Stimulated activated CD4-positive, alpha-beta T cell treated with anti-CD3 and anti-CD28 coated beads, TNF-alpha, amount 100 ng/mL, for 1 hour (primary cell): ENCODE measurements at places on chromosomes 16 and 17.

- no peak for DNase-seq
Measured at GRCh38 chr16:10921536-10922327, 20.5 kb downstream of the DEXI start.

DNA sequence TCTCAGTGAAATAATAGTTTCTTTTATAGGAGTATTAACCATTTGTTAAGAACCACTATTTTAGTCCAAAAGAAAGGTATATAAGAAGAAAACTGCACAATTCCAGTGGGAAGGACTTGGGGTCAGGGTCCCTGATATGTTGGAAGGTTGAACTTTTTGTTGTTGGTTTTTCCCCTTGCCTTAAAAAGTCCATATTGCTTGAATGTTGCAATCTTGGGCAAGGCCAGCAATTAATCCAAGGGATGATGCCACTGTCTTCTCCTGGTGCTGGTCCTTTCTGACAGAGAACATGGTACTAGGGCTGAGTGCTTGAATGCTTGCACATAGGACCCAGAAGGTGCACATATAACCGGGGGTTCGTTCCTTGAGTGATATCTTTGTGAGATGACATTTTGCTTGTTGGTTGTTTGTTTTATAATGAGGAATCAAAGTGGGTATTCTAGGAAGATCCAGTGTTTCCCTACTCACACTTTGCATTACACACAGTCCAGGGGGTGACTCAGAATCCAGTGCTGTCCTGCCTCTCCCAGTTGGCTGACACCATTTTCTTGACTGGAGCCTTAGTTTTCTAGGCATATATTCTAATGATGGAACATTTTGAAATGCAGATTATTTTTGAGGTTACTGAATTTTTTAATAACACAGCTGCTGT is 54.9 kb downstream of the SIAH1 start:
- no peak for DNase-seq

DNA sequence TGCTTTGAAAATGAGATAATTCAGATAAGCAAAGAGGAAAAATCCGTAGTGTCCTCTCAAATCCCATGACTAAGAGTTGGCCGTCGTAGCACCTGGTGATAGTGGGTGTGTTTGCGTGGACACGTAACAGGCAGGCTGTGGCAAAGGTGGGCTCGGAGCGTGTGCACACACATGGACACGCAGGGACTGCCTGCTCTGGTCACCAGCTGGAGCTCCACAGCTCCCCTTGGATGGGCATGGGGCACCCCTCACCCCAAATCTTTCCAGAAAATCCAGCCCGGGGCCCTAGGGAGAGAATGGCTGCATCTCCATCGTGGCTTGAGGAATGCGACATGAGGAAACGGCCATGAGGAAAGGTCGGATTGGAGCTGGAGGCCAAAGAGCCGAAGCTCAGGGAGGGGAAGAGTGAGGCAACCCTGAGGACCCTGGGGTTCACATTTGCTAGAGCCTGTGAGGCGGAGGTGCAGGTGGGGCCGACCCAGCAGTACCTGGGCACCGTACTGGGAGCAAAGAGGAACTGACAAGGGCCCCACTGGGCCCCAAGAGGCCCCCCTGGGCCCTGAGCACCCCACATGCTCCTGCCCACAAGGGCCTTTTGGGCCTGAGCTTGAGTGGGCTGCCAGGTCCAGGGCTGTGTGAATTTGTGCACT is 51.6 kb downstream of the DNAH17 start:
- no peak for DNase-seq

- DNase-seq = no peak
Measured at GRCh38 chr17:13403982-13404946, 197.5 kb downstream of the HS3ST3A1 start.

- no peak for DNase-seq
Measured at GRCh38 chr16:77234611-77235010, 35.4 kb downstream of the SYCE1L start.

DNA sequence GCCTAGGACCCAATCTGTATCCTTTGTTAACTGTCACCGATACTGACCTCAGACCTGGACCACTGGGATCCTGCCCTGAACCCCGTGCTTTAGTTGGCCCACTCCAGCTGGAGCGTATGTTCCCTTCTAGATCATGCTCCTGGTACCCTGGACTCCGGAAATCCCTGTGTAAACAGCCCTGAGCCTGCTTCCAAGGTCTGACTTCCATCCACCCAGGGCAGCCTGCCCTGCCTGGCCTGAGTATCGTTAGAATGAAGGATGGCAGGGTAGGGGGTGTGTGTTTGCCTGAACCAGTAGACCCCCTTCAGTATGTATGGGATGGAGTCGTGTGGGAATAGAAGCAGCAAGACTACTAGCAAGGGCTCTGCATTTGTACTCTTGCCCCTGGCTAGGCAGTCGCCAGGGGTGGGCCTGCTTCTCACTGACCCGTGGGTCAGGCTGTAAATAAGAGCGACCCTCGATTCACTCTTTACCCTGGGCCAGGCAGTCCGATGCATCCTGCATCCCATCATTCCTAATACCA is 691 bp upstream of the TMEM98 start:
- no peak for DNase-seq

DNA sequence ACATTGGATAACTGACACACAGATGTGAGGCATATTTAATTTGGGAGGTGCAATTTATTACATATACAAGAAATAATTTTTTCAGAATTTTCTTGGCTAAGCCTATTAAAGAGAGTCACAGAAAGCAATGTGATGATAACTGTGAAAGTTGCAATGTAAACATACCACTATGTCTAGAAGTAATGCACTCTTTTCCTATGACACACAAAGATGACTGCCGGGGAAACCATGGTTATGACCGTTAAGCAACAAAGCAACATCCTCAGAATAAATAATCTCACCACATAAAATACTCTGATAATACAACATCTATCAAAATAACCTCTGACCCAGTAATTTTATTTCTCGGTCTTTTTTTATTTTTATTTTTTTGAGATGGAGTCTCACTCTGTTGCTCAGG is 10.5 kb upstream of the QRICH2 start:
- no peak for DNase-seq

- DNase-seq = no peak
Measured at GRCh38 chr16:9658164-9658563, 524.1 kb downstream of the GRIN2A start.

GRCh38 chr16:61364990-61365389 is 671.2 kb downstream of the CDH8 start:
- no peak for DNase-seq

DNA sequence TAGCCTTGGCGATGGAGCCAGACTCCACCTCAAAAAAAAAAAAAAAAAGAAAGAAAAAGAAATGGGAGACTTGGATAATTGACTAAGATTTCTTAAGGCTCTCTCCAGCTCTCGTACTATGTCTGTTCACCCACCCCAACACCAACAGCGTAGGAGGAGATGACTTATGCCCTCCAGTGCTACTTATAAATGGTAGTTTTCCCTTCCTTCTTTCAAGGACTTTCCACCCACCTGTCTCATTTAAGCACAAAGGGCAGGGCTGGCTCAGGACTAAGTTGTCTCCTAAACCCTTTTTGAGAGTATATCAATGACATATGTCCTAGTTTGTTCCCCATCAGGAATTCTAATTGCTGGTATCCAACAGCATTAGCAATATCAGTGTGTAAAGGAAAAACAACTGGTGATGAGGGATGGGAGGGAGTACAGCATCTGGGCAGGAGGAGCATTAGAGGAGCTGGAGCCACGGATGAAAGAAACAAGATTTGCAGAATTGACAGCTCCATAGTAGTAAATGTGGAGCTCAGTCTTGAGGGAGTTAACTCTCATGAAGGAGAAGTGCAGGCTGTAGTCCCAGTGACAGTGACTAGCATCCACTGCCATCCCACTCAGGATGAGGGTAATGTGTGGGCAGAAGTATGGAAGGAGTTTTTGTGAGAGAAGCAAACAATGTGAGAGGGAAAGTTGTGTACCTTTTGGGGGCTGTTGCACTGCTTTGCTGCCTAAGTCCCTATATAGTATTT is 17.2 kb downstream of the UBE2Z start:
- DNase-seq = no peak

DNA sequence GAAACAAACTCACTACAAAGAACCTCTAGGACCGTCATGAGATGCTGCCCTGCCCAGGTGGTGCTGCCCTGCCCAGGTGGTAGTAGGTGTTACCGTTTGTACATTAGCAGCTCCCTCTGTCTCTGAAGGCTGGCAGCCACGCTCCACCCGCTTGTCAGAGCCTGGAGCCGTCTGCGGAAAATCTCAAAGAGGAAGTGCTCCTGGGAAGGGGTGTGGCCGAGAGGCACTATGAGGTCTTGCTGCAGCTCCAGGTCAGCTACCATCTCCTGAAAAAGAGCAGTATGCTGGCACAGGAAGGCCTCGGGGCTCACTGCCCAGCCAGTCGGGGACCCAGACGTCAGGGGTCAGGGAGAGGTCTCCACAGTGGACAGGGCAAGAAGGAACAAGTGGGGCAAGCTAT is 28.3 kb downstream of the ZNF276 start:
- DNase-seq = no peak

DNA sequence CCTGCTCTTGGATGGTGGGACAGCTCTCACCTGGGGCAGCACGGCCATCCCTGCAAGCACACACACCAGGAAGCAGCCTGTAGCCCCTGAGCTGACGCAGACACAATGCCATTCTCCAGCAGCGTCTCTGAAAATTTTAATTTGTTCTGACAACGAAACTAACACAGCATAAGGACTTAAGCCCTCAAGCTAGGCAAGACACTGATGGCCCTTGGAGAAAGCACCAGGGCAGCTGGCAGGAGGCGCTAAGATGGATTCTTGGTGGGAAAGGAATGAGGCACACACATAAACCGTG is 2.7 kb upstream of the LIMD2 start:
- no peak for DNase-seq

GRCh38 chr16:53924331-53925106 is 220.6 kb downstream of the FTO start:
- no peak for DNase-seq

DNA sequence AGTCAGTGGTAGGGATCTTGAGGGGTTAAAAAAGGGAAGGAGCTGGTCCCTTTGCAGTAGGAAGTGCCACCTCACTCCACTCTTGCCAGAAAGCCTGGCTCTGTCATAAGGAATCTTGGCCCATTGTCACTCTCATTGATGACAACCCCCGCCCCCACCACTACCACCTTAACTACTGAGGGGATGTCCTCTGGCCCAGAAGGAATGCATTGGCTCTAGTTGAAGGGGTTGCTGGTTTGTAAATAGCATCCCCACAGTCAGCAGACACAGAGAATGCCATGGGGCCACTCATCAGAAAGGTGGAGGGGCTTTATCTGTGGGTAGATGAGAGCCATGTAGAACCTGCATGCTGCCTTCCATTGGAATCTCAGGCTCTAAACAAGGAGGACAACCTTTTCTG is 316.2 kb downstream of the WWOX start:
- DNase-seq = no peak

DNA sequence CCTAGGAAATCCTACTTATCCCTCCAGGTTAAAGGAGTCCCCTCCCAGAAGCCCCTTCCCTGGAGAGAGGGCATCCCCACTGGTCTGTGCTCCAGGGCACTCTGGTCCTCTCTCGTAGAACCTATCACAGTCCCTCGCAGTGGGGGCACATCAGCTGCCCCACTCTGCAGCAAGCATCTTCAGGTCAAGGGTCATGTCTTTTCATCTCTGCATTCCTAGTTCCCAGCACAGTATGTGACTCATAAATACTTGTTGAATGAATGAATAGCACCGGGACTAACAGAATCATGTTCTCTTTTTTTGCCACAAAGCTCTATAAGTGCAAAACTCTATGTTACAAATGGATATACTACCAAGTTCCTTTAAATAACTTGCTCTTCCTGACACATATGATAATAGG is 36.0 kb downstream of the RNF157 start:
- no peak for DNase-seq

GRCh38 chr17:74571621-74572270 is 4.4 kb upstream of the CD300H start:
- no peak for DNase-seq

- no peak for DNase-seq
Measured at GRCh38 chr16:67395458-67396158, 2.3 kb upstream of the TPPP3 start.

DNA sequence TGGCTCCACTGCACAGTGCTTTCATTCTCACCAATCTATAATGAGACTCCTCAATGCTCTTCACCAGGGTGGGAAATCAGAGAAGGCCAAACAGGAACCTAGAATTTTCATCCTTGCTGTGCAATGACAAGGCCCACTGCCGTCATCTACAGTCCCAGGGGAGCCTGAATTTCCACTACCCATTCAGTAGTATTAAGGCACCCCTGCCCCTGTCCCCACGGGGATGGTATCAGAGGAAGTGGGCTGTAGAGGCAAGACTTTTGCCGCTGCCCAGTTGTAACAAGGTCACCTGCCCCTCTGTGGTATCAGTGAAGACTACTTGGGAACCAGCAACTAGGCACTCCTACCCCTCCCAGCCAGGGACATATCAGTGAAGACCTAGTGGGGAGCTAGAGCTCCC is 104.5 kb downstream of the C16orf78 start:
- no peak for DNase-seq

- no peak for DNase-seq
Measured at GRCh38 chr17:1882836-1883235, 53.0 kb downstream of the RPA1 start.

DNA sequence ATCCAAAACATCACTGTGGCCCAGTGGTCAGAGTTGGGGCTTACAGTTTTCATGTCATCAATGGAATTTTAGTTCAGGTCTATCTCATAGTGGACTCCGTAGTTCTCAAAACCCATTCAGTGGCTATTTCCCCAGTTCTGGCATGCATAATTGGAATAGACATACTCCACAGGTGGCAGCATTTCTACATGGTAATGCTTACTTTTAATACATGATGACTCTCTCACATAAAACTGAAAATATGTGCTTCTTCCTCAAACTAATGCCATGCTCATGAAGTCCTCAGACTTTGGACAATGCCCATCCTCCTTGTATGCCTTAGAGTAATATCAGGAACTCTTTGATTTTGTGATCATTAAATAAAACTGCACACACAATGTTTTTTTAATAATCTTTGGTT is 857.4 kb upstream of the GOT2 start:
- no peak for DNase-seq

DNA sequence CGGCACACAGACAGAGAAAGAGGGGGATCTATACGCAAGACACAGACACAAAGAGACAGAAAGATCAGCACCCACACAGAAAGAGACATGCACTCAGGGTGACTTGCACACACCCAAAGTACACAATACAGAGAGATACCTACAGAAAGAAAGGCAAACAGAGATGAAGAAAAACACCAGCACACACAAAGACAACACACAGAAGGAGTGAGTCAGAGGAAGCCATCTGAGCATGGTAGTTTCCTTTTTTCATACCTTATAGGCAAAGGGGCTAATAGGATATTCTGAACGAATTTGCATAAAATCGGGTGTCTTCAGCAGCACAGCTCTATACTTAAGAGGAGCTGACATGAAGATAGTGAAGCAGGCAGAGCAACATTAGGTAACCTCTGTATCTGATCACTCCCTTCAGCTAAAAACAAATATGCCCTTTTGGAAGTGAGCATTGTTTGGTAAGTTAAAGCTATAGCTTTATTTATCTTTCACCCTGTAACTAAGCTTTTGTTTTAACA is 198.6 kb downstream of the AATF start:
- no peak for DNase-seq

DNA sequence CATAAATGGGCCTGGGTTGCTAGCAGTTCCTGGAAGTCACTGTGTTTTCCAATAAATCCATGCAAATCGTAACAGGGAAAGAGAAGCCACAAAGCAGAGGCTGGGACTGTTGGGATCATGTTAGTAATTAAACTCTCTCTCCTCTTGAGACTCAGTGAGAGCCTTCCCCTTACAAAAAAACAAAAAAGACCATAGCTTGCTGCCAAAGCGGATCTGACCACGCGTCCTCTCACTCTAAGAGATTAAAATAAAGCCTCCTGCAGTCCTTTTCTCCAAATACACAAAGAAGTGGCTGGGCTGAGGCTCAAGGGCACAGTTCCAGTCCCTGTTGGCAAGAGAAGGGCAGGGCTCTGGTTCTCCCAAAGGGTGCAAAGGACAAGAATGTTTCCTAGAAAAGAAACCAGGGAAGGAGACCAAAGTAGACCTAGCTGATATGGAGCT is 38.5 kb downstream of the PIGL start:
- DNase-seq = no peak
